ENCODE measurements at places on chromosomes 2 and 18.

DNA sequence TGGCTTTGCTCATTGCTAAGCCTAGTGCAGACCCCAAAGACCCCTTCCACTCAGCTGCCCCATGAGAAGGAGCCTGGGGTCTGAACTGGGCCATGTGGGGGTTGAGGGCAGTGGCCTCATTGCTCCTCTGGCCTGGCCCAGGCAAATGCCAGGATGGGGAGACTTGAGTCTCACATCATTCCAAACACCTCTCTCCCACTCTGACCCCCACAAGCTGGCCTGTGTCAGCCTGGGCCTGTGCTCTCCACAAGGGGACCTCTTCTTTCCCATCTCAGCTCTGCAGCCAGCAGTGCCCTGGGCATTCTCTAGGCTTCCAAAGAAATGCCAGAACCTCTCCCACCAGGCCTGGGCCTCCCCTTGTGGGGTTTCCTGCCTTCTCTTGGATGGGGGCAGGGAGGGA, 45.8 kb upstream of the OTOF start:
- no peak overlapping the region for H3K27ac ChIP-seq
- DNase-seq, result no peak
- H3K27me3 ChIP-seq, result peaks cover 9% of the 10 kb centered on the region

GRCh38 chr2:195838002-195838401, 181.0 kb downstream of the SLC39A10 start:
- H3K4me3 ChIP-seq, result no peak overlapping the region
- H3K4me1 ChIP-seq, result peaks cover 6% of the 10 kb centered on the region
- DNase-seq, result no peak
- no peaks in the 10 kb centered on the region for H3K27me3 ChIP-seq
- H3K27ac ChIP-seq, result no peak overlapping the region
- H3K36me3 ChIP-seq, result no peaks in the 10 kb centered on the region

DNA sequence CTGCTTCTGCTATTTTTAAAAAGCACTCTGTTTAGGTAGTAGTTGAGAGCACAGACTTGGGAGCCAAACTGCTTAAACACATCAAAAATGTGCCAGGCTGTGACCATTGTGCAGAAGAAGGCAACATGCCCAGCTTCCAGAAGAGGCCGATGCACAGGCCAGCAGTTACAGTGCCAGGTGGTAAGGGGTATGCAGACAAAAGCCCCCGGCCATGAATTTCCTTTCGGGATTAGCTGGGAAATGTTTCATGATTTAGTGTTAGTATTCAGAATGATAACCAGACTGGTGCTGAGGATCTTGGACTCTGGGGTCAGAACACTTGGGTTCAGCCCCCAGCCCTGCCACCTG, 40.0 kb upstream of the ATG16L1 start:
- no peaks in the 10 kb centered on the region for H3K27me3 ChIP-seq
- no peak overlapping the region for H3K4me3 ChIP-seq
- H3K4me1 ChIP-seq, result peaks cover 30% of the 10 kb centered on the region
- no peak for DNase-seq
- H3K36me3 ChIP-seq, result peaks cover 15% of the 10 kb centered on the region

DNA sequence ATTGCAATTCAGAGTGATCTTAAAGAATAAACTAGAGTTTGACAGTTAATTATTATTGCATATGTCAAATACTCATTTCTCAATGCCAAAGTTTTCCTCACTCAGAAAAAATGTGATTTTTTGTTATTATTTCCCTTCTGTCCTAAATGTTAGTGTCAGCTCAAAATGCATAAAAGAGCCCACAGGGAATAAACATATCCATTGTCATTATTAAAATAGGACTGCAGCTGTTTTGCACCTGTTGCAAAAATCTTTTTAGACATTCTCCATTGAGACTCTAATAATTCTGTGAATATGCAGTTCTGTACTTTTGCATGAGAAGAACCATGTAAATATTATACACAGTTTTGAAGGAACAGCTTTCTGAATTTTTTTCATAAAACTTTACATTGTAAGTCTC, 540.0 kb upstream of the SLC39A10 start:
- no peak overlapping the region for H3K27ac ChIP-seq
- no peaks in the 10 kb centered on the region for H3K27me3 ChIP-seq
- H3K4me1 ChIP-seq, result no peaks in the 10 kb centered on the region
- H3K36me3 ChIP-seq, result no peaks in the 10 kb centered on the region
- DNase-seq, result no peak

DNA sequence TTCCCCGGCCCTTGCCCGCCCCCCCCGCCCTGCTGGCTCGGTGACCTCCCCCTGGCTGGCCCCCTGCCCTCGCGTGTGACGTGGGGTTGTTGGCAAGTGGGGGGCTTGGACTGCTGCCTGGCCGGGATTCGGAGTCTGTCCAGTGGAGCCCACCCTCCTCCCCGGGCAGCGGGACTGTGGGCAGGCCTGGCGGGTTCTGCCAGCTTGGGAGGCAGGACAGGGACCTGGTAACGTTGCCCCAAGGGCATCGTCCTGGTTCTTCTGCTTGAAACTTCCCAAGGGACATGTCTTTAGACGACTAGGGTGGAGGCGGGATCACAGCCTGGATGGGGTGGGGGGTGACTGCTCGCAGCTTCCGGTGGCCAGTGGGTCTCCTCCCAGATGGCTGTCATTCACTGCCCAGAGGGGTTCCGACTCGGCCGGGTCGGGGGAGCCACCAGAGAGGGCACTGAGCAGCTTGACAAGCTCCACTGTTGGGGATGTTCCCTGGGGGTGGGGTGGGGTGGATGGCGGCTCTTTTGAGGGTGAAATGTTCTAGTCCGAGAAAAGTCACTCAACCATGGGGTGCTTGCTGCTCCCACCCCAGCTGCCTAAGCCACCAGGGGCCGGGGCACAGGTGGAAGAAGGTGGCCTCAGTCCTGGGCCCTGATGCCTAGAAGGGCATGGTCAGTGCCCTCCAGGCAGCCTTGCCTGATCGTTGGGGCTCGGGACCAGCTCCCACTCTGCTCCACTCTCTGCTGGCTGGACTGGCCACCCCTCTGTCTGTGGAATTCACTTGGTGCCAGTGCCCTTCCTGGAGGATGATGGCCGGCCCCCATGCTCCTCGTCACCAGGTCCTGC, 4.3 kb upstream of the HS6ST1 start:
- DNase-seq, result no peak
- peak overlapping the region; percentile 85 for H3K4me3 ChIP-seq
- H3K27me3 ChIP-seq, result no peaks in the 10 kb centered on the region
- peaks cover 16% of the 10 kb centered on the region for H3K4me1 ChIP-seq

- H3K4me3 ChIP-seq, result peak overlapping the region; percentile 90
- peak overlapping the region; percentile 93 for H3K27ac ChIP-seq
- no peak for DNase-seq
- H3K27me3 ChIP-seq, result no peaks in the 10 kb centered on the region
Observed at GRCh38 chr18:77209587-77209986, 40.1 kb upstream of the GALR1 start.

- no peak overlapping the region for H3K4me3 ChIP-seq
- H3K27ac ChIP-seq, result no peak overlapping the region
- no peaks in the 10 kb centered on the region for H3K36me3 ChIP-seq
- peaks cover 35% of the 10 kb centered on the region for H3K4me1 ChIP-seq
- no peak for DNase-seq
- peaks cover 8% of the 10 kb centered on the region for H3K27me3 ChIP-seq
Observed at GRCh38 chr2:25315316-25315680, 26.4 kb downstream of the DNMT3A start.
